ENCODE measurements at places on chromosomes 11 and 22.

- DNase-seq, result no peak
Observed at GRCh38 chr22:44930711-44931035, 79.1 kb downstream of the PHF21B start.

GRCh38 chr11:122229481-122230384 lies 113.7 kb upstream of the BLID start:
- no peak for DNase-seq

GRCh38 chr22:37165940-37166674 lies 16.4 kb upstream of the IL2RB start:
- DNase-seq, result no peak

DNA sequence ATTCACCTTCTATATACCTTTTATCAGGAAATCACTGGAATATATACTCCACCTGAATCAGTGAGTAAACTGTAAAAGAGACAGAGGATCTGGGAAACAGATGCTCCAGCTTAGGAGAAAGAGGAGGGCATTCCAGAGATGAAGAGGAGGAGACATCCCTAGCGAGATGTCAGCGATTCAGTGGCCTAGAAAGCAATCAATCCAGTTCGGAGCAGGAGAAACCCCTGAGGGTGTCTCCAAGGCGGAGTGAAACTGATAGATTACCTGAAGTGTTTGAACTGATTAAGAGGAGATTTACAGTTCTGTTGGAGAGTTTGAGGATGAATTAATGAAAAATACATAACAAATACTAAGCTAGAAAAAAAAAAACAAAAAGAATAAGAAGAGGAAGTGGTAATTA lies 24.5 kb upstream of the TNRC6B start:
- DNase-seq, result no peak

DNA sequence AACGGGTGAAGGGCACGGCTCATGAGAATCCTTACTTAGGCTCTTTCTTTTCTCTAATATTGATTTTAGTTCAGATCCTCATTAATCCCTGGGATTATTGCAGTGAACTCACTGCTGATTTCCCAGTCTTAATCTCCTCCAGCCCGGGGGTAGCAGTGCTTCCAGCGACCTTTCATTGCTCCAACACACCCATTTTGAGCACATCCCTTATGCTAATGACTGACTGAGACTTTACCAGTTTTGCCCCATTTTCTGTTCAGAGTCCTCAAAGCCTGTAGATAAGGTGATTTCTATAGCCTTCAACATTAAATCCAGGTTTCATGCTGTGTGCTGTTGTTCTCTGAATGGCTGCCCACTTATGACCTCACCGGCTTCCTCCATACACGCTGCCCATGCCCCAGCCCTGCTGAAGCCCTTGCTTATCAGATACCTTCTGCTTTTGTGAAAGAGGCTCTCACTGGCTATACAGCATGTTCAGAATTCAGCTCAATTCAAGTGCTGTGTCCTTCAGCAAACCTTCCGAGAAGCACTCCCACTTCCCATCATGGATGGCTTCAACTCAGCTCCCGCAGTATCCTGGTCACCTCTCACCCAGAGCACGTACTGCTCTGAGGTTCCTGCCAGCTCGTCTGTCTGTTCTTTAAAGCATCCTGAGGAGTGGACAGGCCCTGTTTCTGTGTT lies 49.0 kb downstream of the PPFIA1 start:
- DNase-seq, result no peak

DNA sequence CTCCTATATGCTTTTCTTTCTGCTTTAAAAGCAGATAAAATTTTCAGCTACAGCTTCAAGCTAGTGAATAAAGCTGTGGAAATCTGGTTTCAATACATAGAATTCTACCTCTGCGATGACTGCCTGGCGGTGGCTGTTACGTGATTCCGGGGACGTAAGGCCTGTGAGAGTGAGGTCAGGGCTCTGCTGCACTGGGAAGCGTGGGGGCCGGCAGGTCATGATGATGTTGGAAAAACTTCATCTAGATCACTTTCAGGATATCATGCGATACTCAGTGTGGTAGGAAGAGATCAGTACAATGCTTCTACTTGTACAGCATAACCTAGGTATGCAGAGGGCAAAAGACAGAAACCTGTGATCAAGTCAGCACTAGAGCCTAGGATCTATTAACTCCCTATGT lies 546.8 kb upstream of the B3GAT1 start:
- no peak for DNase-seq

DNA sequence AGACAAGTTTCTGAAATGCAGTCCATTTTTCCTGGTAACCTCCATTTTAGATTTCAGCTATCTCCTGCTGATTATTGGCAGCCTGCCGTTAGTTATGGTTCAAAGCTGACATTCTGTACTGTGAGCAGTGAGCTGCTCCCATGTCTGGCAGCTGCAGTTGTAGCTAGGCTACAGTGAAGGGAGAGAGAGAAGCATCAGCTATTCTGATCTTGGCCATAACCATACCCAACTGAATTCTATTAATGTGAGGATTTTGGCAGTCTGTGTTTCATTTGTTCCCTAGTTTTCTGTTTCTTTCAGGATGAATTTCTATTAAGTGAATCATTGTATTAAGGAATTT lies 33.4 kb downstream of the SIK2 start:
- no peak for DNase-seq

DNA sequence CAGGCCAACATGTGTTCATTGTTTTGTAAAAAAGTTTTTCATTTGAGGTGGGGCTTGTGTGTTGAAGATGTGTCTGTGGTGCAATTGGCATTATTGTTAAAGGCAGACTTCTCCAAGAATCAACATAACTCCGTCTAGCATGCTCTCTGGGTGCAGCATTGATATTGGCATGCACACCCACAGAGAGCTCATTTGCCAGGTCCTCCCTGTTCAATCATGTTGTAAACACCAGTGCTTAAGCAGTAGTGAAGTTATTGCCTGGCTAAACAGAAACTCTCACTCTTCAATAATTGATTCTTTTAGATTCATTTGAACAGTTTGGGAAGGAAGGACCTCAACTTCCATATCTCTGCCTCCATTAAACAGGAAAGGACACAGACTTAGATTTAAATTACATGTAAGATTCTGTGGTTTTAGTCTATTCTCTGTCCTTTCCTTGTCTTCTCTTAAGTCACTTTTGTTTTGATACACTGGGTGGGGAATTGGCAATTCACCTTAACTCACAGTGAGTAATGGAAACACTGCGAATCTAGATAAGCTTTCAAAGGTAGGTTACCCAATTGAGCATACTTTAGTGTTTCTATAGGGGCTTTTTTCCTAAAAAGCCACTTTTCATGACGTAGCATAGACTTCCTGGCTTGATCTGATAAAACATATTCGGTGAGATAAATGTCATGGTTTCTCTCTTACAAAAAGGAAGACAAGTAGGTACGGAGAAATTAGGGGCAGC lies 30.8 kb upstream of the EXPH5 start:
- no peak for DNase-seq

DNA sequence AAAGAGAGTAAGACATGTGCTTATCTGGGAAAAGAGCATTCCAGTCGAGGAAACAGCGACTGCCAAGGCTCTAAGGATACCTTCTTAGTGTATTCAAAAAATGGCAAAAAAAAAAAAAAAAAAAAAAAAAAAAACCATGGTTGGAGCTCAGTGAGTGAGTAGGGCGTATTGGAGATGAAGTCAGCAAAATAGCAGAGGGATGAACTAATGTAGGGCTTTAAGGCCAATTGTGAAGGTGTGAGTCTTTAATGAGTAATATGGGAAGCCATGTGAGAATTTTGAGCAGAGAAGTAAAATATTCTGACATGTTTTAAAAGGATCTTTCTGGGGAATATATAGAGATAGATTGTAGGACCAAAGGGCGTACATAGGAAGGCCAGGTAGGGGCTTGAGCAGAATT lies 498.6 kb upstream of the ISX start:
- DNase-seq, result no peak

DNA sequence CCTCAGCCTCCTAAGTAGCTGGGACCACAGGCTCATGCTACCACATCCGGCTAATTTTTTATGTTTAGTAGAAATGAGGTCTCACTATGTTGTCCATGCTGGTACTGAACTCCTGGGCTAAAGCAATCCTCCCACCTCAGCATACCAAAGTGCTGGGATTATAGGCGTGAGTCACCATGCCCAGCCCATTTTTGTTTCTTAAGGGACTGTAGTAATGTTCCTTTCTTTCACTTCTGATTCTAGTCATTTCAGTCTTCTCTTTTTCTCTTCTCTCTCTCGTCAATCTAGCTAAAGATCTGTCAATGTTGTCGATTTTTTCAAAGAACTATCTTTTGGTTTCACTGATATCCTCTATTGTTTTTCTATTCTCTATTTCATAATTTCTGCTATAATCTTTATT lies 111.0 kb upstream of the APOA1 start:
- no peak for DNase-seq

DNA sequence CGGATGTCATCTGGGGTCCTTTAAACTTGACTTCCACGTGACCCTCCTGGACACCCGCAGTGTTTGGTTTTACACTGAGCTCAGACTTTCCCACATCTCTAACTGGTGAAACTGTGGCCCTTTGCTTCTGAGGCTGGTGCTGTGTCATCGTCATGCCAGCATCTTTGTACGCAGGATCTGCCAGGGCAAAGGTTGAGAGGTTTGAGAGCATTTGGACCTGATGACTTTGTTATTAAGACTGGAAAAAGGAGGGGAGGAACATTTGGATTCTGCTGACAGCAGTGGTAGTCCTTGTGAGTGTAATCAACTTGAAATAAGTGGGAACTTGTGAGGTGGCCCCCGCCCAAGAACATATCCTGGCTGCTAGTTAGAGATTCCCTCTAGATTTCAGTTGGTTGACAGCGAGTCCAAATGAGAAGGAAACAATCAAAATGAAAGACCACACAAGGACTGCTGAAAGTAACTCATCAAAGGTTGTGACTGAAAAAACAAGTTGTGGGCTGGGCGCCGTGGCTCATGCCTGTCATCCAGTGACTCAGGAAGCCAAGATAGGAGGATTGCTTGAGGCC lies 102.5 kb downstream of the KIAA1671 start:
- no peak for DNase-seq

DNA sequence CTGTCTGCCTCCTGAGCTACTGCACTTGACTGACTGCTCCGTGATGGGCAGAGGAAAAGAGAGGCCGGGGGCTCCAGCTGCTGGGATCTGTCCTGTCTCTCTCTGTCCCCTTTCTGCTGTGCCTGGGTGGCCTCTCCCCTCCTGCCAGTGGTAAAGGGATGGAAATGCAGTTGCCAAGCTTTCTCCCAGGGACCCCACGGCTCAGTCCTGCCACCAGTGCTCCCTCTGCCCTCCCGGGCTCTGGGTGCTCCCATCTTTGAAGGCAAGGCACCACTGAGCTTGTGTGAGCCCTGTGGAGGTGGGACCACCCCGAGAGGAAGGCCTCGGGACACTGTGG lies 32.0 kb downstream of the NADSYN1 start:
- no peak for DNase-seq

DNA sequence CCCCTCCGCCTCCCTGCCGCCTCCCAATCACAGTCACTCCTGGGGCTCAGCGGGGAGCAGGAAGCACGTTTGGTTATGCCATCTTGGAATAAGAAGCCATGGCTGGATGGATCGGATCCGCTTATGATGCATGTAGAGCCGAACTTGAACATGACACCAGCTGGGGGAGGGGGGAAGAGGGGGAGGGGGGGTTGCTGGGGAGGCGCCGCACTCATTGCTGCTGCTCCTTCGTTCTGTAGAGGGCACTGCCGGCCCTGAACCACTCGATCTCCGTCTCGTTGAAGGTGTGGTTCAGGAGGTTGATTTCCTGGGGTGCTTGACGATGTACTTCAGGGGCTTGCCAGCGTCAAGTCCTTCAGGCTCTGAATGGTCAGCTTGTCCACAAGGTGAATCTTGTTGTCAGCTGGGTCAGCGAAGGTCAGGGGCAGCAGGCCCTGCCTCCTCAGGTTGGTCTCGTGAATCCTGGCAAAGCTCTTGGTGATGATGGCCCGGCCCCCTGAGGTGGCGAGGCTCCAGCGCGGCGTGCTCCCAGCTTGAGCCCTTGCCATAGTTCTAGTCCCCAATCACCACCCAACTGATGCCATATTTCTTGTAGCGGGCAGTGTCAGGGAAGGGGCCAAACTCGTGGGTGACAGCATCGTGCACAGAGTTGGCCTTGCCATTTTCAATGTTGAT lies 476.9 kb upstream of the ISX start:
- no peak for DNase-seq

GRCh38 chr11:12831471-12832202 lies 157.4 kb downstream of the TEAD1 start:
- no peak for DNase-seq

- no peak for DNase-seq
Observed at GRCh38 chr11:83881428-83881827, 595.3 kb upstream of the CCDC90B start.

DNA sequence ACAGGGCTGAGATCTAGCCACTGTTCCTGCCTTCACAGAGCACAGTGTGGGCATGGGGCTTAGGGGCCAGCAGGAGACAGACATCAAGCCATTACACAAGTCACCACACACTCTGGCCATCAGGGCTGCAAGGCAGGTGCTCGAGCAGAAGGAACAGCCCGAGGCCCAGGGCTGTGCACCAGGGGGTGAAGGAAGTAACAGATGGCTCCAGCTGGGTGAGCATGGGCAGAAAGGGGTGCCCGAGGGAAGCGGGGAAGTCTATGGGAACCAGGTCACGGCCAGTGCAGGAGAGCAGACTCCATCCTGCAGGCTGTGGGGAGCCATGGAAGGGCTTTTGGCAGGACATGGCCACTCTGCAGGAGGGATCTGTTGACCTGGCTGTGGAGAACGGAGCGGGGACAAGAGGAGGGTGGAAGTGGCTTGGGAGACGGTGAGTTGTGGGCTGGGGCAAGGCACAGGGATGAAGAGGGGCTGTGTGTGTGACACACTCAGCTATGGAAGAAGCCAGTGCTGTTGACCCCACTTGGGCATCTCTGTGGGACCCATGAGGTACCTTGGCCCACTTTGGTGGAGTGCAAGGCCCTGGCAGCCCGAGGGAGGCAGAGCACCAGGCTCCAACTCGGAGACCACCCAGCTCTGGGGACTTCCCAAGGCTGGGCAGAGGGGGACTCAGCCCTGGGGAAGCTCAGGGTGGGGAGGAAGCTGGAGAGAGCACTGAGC lies 3.6 kb downstream of the C11orf68 start:
- no peak for DNase-seq

DNA sequence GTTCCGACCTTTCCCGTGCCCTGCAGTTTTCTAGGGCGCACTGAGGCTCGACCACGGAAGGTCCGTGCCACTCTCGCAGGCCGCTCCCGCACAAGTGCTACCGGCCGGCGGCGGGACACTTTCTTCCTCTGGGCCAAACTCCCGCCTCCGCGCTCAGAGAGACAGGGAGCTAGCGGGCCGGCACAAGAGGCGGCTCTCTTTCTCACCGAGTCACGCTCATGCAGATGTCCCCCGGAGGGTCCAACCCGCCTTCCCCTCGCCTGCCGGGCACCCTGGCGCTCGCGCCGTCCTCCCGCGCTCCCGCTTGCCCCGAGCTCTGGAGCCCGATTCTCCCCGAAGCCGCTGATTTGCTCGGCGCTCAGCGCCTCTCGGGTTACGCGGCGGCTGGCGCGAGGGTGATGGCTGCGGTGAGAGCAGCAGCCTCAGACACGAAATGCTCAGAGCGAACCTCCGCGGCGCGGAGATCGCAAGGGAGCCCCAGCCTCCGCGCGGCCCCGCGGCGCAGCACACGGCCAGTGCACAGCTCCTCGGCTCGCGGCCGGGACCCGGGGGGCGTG lies 1.0 kb downstream of the LMO1 start:
- no peak for DNase-seq

GRCh38 chr22:40818192-40818746 lies 877 bp downstream of the SLC25A17 start:
- no peak for DNase-seq

GRCh38 chr11:74816664-74817063 lies 68.0 kb downstream of the RNF169 start:
- DNase-seq, result no peak

- DNase-seq, result no peak
Observed at GRCh38 chr11:120342226-120342625, 6.0 kb downstream of the ARHGEF12 start.

- DNase-seq, result no peak
Observed at GRCh38 chr11:41943656-41944055, 484.2 kb upstream of the LRRC4C start.
